MM.1S (cell line): ENCODE measurements at places on chromosomes 3 and 15.

DNA sequence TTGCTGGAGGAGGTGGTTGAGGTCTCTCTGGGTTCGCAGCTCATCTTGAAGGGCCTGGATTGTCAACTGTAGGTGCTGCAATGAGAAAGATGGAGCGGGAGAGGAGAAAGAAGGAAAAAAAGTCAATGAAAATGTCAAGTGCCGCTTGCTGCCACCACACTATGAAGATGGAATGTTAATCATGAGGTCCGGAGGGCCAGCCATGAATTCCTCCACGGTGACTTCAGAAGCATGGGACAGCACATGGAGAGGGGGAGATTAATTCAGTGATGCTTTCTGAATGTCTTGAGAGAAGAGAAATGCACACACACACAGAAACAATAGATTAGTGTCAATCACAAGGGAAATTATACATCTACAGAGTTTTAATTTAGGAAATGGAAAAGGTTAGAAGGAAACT is 171.9 kb downstream of the ERC2 start:
- H3K36me3 ChIP-seq = no peaks in the 10 kb centered on the region
- H3K4me1 ChIP-seq = peaks cover 7% of the 10 kb centered on the region
- H3K27me3 ChIP-seq = no peaks in the 10 kb centered on the region

- H3K27ac ChIP-seq = no peak overlapping the region
- no peak for DNase-seq
- peaks cover 28% of the 10 kb centered on the region for H3K4me1 ChIP-seq
- H3K4me3 ChIP-seq = no peak overlapping the region
These were observed 170.5 kb downstream of the SLCO3A1 start for GRCh38 chr15:92023965-92024364.

DNA sequence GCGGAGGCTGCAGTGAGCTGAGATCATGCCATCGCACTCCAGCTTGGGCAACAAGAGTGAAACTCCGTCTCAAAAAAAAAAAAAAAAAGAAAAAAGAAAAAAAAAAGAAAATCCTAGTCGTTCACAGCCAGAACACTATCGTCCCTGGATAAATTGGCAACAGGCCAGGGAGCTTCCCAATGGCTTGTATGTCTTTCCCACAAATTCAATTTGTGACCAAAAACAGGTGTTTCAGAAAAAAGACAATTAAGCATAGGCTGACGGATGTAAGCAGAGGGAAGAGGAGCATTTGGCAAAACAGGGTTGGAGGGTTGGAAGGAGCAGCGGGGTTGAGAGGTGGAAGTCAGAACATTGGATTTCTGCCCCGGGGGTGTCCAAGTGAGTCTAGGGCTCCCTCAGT is 8.5 kb downstream of the EPB42 start:
- H3K36me3 ChIP-seq = no peaks in the 10 kb centered on the region
- H3K27ac ChIP-seq = no peak overlapping the region
- H3K4me3 ChIP-seq = no peak overlapping the region
- H3K27me3 ChIP-seq = no peaks in the 10 kb centered on the region
- no peak for DNase-seq

DNA sequence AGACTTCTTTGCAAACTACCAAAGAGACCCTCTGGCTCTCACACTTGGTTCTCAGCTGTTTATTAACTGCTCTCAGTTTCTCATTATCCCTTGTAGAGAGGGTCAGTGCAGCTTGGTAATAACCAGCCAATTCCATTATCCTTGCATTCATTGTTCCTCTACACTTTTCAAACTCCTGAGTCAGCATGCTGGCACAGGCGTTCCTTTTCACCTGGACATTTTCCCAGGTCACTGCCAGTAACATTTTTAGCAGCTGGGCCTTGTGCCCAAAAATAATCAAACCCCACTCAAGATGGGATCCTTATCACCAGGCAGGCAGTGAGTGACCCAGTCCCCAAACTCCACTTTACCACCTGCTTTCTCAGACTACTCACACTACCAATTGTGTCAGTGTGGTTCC is 4.8 kb upstream of the SUMF1 start:
- no peaks in the 10 kb centered on the region for H3K4me1 ChIP-seq
- peaks cover 15% of the 10 kb centered on the region for H3K27me3 ChIP-seq
- no peaks in the 10 kb centered on the region for H3K36me3 ChIP-seq

- H3K36me3 ChIP-seq = no peaks in the 10 kb centered on the region
- no peaks in the 10 kb centered on the region for H3K4me1 ChIP-seq
- no peak overlapping the region for H3K27ac ChIP-seq
- no peaks in the 10 kb centered on the region; the same call in 1 of the 2 replicates for H3K27me3 ChIP-seq
- DNase-seq = no peak
These were observed 5.9 kb downstream of the C3orf22 start for GRCh38 chr3:126552688-126553283.

GRCh38 chr15:89486726-89487050 is 9.7 kb downstream of the RHCG start:
- H3K27ac ChIP-seq = no peak overlapping the region
- H3K4me3 ChIP-seq = no peak overlapping the region
- no peaks in the 10 kb centered on the region for H3K36me3 ChIP-seq

DNA sequence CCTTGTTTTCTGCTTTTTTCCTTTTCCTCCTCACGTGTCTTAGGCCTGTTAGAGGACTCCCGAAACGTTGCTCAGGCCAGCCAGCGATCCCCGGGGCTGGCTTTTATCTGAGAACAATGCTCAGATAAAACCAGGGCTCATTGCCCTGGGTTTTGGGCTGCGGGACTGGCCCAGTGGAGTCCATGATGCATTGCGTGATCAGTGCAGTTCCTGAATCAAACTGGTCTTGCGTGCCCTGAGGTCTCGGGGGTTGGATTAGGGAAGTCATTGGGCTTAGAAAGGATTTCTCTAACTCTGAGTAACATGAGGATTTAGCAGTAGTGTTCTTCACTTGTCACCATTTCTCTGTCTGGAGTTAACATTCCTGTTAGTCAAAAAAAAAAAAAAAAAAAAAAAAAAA is 66.3 kb downstream of the CCR1 start:
- no peaks in the 10 kb centered on the region for H3K4me1 ChIP-seq
- no peak overlapping the region for H3K27ac ChIP-seq
- H3K27me3 ChIP-seq = no peaks in the 10 kb centered on the region
- H3K36me3 ChIP-seq = no peaks in the 10 kb centered on the region
- H3K4me3 ChIP-seq = no peak overlapping the region

DNA sequence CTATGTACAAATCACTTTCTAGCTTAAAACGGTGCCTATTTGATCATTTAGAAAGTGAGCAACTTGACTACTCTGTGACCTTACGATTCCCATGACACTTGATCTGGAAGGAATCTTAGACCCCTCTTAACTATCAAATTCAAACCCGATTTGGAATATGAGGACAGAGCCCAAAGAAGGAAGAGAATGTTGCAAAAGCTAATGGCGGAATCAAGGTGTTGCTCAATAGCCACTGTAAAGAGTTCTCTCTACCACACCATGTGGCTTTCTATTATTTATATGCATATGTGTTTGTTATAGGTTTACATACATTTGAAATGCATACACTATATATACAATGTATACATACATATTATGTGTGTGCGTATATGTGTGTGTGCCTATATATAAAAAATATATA is 39.9 kb downstream of the PYDC2 start:
- no peak overlapping the region for H3K4me3 ChIP-seq
- no peaks in the 10 kb centered on the region for H3K27me3 ChIP-seq
- H3K36me3 ChIP-seq = no peaks in the 10 kb centered on the region
- no peak overlapping the region for H3K27ac ChIP-seq

DNA sequence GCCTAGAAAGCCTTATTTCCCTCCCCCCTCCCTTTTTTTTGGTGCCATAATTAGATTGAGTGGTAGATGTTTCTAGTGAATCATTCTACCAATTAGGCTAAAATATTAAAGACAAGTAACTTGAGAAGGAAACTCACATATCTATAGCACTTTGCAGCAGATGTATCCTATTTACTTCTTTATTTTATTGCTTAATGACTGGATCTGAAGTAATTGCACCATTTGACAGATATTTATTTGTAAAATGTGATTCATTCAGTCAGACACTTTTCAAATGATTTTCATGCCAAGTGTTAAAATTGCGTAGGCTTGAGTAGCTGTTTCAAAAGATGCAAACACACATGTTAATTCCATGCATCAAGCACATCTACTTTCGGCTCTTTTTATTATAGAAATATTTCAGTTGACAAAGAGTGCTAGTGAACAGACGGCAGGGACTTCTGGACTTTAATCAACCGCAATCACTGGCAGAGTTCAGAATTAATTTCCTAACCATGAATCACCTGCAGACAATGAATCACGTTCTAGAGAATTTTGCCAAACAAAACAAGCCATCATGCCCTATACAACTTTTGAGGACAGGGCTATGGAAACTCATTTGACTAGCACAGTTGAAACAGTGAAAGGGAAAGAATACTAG is 636.8 kb downstream of the MECOM start:
- H3K4me3 ChIP-seq = no peak overlapping the region
- H3K36me3 ChIP-seq = no peaks in the 10 kb centered on the region
- DNase-seq = no peak
- H3K27ac ChIP-seq = no peak overlapping the region

DNA sequence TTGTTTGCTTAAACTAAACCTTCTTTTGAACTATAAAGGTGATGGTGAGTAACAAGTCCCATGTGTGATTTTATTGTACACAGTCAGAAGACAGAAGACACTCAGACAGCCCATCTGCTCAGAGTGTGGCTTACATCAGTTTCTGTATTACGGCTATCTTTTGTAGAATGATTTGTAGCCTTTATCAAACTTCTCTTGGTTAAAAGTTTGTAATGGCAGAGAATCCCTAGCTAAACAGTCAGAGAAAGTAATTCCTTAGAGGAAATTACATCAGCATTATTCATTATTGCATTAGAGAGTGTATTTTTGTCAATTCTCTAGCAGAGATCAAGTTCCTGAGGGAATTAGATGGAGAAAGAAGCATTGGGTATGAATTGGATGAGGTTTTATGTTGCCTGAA is 500.8 kb downstream of the CNTN4 start:
- no peak for DNase-seq
- H3K36me3 ChIP-seq = no peaks in the 10 kb centered on the region
- no peaks in the 10 kb centered on the region for H3K27me3 ChIP-seq
- H3K4me1 ChIP-seq = no peaks in the 10 kb centered on the region
- no peak overlapping the region for H3K4me3 ChIP-seq
- H3K27ac ChIP-seq = no peak overlapping the region

- no peak overlapping the region for H3K4me3 ChIP-seq
- DNase-seq = no peak
- no peaks in the 10 kb centered on the region for H3K4me1 ChIP-seq
- H3K36me3 ChIP-seq = no peaks in the 10 kb centered on the region
- H3K27ac ChIP-seq = no peak overlapping the region
These were observed 51.1 kb downstream of the CGNL1 start for GRCh38 chr15:57427367-57427821.

DNA sequence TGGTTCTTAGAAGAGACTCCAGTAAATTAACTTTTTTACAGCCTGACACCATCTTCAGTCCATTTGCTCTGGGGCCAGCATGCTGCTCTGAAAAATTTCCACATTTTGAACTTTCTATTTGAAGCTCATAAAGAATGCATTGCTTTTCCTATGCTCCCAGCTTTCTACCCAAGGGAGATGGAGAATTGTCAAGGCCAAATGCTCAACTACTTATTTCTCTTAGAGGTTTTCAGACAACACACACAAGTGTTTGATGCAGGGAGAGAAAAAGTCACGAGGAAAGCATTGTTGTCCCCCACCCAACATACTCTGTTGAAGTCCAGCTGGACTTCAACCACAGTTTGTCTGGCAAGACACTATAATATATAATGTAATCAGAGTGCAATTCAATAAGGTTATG is 100.3 kb upstream of the CADPS start:
- no peak overlapping the region for H3K27ac ChIP-seq
- no peaks in the 10 kb centered on the region for H3K4me1 ChIP-seq
- no peak for DNase-seq
- H3K27me3 ChIP-seq = no peaks in the 10 kb centered on the region
- no peak overlapping the region for H3K4me3 ChIP-seq

DNA sequence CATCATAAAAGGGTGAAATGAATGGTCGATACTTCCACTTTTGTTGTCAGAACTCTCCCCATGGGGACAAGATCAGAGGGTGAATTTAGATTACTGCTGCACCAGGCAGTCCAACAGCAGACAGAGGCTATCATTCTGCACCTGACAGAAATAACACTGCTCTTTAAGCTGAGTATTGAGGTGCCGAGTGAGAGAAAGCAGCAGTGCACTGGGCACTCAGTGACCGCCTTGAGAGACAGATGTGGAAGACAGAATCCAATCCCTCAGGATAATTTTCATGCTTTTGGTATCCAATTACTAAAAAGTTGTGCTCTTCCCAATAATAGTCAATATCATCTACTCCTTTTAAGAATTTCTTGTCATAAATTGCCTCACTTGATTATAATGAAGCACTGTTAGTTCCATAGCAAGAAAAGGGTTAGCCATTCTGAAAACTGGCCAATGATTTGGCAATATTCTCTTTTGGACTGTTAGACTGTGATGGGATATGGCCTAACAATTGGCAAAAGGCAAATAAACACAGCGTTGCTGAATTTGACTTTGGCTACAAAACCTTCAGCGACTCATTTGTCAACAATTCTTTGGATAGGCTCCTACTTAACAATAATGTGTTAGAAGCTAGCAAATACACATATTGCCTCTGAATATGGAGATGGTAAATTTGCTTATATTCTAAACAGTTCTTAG is 5.5 kb downstream of the FGF7 start:
- no peaks in the 10 kb centered on the region for H3K36me3 ChIP-seq
- DNase-seq = no peak
- no peaks in the 10 kb centered on the region for H3K4me1 ChIP-seq
- H3K4me3 ChIP-seq = no peak overlapping the region
- no peak overlapping the region for H3K27ac ChIP-seq
- H3K27me3 ChIP-seq = no peaks in the 10 kb centered on the region

- DNase-seq = no peak
- no peaks in the 10 kb centered on the region for H3K27me3 ChIP-seq
- no peak overlapping the region for H3K4me3 ChIP-seq
- peaks cover 4% of the 10 kb centered on the region for H3K4me1 ChIP-seq
- no peaks in the 10 kb centered on the region for H3K36me3 ChIP-seq
These were observed 16.9 kb upstream of the CFAP161 start for GRCh38 chr15:81117136-81117535.

- H3K27me3 ChIP-seq = no peaks in the 10 kb centered on the region
- no peak for DNase-seq
- H3K27ac ChIP-seq = no peak overlapping the region
- no peaks in the 10 kb centered on the region for H3K36me3 ChIP-seq
- H3K4me3 ChIP-seq = no peak overlapping the region
These were observed 25.0 kb downstream of the SH3GL3 start for GRCh38 chr15:83472151-83472550.
